ENCODE measurements at places on chromosomes 6 and 20. TPM values are rescaled to one million over a fixed set of nuclear protein-coding genes. Genes with fewer than 3 reads are reported as not detected.
A peak's percentile ranks its signal among the peaks of the same experiment; 100 is the strongest.

Gene GRM4
- not detected for total RNA-seq

Gene GLP1R
- 0.21 TPM for total RNA-seq

- no peak overlapping the region for H3K27ac ChIP-seq
- no peak overlapping the region for H3K4me3 ChIP-seq
- no peaks in the 10 kb centered on the region for H3K27me3 ChIP-seq
- DNase-seq, result no peak
Measured at GRCh38 chr6:142820338-142821051, 124.5 kb downstream of the HIVEP2 start.

DNA sequence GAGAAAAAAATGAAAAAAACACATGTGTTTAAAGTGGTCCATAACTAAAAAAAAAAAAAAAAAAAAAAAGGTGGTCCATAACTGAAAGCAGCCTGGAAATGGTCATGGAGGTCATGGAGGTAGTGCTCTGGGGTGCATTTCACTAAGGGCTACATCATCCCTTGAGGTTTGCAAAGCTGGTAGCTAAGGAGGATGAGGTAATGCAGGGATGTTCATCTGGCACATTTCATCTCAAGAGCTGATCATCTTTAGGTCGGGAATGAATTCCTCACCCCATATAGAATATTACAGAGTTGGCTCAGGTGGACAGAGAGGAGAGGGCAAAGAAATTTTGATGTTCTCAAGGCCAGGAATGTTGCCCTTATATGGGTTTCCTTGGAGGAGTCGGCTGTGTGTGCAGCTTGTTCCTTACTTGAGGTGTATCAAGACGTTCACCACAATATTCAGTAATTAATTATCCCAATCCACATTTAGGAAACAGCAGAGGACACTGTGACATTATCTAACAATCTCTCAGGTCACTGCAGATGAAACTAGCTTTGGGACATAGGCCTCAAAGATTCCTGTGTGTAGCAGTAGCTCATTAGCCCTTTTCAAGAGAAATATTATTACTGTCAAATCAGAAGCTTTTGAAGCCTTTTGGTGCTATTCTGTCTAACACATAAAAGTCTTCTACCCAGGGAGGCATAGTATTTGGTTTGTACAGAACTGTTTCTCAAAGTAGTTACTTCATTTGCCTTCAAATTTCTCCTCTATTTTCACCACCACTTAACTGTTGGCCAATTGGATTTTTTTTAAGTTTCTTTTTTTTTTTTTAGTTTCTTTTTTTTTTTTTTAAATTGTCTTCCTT lies 46.8 kb downstream of the CYP24A1 start:
- no peaks in the 10 kb centered on the region for H3K27me3 ChIP-seq
- no peak overlapping the region for H3K27ac ChIP-seq
- no peak overlapping the region for H3K4me3 ChIP-seq
- no peak for DNase-seq
- H3K36me3 ChIP-seq, result no peaks in the 10 kb centered on the region

DNA sequence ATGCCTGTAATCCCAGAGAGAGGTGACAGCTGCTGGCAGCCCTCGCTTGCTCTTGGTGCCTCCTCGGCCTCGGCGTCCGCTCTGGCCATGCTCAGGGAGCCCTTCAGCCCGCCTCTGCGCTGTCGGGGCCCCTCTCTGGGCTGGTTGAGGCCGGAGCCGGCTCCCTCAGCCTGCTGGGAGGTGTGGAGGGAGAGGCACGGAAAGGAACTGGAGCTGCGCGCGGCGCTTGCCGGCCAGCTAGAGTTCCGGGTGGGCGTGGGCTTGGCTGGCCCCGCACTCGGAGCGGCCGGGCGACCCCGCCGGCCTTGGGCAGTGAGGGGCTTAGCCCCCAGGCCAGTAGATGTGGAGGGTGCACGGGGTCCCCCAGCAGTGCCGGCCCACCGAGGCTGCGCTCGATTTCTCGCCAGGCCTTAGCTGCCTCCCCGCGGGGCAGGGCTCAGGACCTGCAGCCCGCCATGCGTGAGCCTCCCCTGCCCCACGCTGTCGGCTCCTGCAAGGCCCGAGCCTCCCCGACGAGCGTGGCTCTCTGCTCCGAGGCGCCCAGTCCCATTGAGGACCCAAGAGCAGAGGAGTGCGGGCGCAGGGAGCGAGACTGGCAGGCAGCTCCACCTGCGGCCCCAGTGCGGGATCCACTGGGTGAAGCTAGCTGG lies 34.6 kb downstream of the C6orf52 start:
- H3K27me3 ChIP-seq, result no peaks in the 10 kb centered on the region
- no peak overlapping the region for H3K4me3 ChIP-seq
- no peaks in the 10 kb centered on the region for H3K4me1 ChIP-seq

DNA sequence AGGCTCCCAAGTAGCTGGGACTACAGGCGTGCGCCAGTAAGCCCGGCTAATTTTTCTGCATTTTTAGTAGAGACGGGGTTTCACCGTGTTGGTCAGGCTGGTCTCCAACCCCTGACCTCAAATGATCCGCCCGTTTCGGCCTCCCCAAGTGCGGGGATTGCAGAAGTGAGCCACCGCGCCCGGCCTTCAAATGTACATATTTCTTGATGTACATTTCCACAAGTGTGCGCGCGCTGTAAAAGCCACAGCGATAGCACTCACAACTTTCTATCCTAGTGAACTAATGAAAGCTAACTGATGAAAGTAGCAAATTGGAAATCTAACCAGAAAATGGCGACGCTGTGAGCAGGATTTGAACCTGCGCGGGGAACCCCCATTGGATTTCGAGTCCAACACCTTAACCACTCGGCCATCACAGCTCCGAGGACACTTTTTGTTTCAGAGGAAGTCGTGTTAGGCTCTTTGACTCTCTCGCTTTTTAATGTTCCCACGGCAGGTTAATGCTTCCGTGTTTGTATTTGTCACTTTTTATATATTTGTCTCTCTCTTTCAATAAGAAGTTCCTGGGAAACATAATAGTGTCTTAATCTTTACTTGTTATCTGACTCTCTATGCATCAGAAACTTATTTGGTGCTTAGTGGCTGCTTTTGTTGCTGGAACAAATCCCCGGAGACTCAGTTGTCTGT lies 199.4 kb upstream of the ZNF184 start:
- H3K4me1 ChIP-seq, result no peaks in the 10 kb centered on the region
- no peak overlapping the region for H3K4me3 ChIP-seq
- DNase-seq, result no peak

DNA sequence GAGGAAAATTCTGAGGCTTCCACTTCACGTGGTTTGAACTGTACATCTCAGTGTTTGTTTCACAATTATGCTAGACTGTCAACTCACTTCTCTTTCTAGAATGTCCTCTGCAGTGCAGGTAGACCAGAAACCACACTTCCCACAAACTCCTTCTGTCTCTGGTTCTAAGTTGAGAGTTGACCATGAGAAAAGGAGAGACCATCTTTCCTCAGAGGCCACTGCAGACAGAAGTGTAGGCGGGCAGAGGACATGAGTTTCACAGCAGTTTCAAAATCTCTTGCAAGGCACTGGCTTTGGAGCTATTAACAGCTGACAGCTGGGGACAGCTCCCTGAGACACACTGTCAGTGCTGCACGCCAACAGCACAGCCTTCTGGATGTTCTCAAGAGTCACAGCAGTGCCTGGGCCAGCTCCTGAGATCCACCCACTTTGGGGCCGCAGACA lies 55.4 kb upstream of the MOXD1 start:
- no peak overlapping the region for H3K27ac ChIP-seq
- DNase-seq, result no peak
- H3K36me3 ChIP-seq, result peaks cover 21% of the 10 kb centered on the region
- no peaks in the 10 kb centered on the region for H3K4me1 ChIP-seq
- H3K27me3 ChIP-seq, result no peaks in the 10 kb centered on the region

- DNase-seq, result peak; percentile 34
- no peaks in the 10 kb centered on the region for H3K36me3 ChIP-seq
- H3K27me3 ChIP-seq, result no peaks in the 10 kb centered on the region
- H3K27ac ChIP-seq, result peak overlapping the region; percentile 69
- peaks cover 23% of the 10 kb centered on the region for H3K4me1 ChIP-seq
- peak overlapping the region; percentile 63 for H3K4me3 ChIP-seq
Measured at GRCh38 chr6:119348096-119348747, 1.3 kb downstream of the MAN1A1 start.

DNA sequence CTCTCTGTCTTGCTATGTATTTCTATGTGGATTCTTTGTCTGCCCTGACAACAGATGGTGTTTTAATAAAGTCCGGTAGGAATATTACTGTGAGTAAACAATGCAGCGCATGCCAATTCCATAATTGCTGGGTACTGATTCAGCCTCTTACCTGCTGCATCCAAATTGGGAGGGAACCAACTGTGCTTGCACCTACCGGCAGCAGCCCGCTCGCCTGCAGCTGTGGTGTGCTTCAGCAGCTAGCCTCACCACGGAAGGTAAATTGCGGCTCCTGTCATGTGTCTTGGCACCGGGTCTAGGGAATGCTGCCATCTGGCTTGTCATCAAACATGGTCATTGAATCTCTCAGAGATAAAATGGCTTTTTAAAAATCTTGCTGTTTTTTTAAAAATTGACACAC lies 704.8 kb upstream of the SLC35B3 start:
- no peaks in the 10 kb centered on the region for H3K27me3 ChIP-seq
- no peak overlapping the region for H3K27ac ChIP-seq
- no peak overlapping the region for H3K4me3 ChIP-seq
- DNase-seq, result peak; percentile 46
- H3K36me3 ChIP-seq, result no peaks in the 10 kb centered on the region

- H3K4me3 ChIP-seq, result no peak overlapping the region
- H3K27me3 ChIP-seq, result no peaks in the 10 kb centered on the region
- DNase-seq, result no peak
- no peaks in the 10 kb centered on the region for H3K36me3 ChIP-seq
Measured at GRCh38 chr20:47506850-47507249, 5.2 kb downstream of the NCOA3 start.

Measured in thyroid gland (tissue), 4 donors.